MG63 (cell line): ENCODE measurements at places on chromosomes 7 and 10. TPM values are rescaled to one million over a fixed set of nuclear protein-coding genes. Genes with fewer than 3 reads are reported as not detected.

DNA sequence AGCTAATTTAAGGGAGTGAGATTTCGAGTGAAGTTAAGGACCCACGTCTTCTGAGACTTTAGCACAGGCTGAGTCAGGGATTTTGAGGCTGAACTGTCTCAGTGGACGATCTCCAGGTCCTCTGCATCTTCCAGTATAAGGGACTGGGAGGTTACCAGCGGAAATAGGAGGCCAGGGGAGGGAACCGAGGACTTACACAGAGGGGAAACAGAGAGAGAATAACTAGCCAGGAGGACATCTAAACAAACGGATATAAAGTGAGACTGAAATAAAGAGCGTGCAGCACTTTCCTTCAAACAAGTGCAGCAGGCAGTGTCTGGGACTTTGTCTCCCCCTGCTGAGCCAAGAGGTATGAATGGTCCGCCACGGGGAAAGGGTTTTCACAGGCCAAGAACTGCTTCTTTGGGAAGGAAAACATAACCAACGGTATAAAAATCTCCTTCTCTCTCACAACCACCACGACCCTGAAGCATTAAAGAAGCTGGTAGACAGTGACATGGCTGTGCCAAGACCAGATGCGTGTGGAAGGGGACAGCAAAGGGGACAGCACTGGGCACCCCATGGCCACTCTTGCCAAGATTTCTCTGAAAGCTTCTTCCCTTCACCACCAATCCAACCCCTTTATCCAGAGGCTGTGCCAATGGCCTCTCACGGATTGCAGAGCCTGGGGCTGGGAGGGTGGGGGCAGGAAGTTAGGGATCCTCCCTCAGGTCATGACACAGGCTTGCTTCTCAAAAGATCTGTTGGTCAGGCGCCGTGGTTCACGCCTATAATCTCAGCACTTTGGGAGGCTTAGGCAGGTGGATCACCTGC, 72.0 kb downstream of the SLC37A3 start:
- peak; percentile 23 for DNase-seq

DNA sequence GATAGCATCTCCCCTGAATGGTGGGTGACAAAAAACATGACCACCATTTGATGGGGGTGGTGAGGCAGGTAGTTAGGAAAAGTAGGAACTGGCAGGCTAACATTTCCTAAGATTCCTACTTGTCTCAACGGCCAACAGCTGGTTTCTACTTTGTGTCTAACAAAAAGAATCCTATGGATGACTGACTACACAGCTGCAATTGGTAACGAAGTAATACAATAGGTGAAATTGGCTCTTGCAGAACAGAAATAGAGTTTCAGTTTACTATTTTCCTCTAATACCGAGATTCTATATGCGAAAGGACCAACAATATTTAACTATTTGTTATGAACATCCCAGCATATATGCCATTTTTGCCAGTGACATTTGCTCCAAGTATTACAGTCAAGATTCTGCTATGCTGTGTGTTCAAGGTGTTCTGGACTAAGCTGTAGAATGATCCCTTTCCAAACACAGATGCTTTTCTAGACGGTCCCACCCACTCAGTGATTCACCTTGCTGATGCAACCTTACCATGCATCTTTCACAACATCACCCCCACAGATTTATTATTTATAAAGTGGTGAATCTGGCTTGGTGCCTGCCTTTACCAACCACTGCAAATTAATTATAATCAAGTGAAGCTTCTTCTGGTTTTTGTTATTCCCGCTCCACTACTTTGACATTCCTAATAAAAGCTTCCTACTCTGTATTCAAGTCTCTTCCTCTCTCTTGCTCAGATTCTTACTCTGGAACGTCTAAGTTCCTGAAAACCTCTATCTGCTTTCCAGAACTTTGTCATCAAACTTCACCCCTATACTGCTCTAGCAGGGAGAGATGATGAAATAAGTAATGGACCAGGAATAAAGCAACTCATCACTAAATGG, 16.8 kb downstream of the BBIP1 start:
- peak; percentile 13 for DNase-seq

Gene EPHB4
- total RNA-seq, result 42.7 and 72.5 TPM in 2 replicates

Gene SPDYE8
- total RNA-seq, result not detected in 2 replicates
